AG10803 (cell line): ENCODE measurements at places on chromosomes 1 and 21.

GRCh38 chr1:77487631-77488030 is 194.8 kb downstream of the ZZZ3 start:
- DNase-seq = no peak

GRCh38 chr1:64861611-64862010 is 104.7 kb downstream of the JAK1 start:
- peak; percentile 22 for DNase-seq

DNA sequence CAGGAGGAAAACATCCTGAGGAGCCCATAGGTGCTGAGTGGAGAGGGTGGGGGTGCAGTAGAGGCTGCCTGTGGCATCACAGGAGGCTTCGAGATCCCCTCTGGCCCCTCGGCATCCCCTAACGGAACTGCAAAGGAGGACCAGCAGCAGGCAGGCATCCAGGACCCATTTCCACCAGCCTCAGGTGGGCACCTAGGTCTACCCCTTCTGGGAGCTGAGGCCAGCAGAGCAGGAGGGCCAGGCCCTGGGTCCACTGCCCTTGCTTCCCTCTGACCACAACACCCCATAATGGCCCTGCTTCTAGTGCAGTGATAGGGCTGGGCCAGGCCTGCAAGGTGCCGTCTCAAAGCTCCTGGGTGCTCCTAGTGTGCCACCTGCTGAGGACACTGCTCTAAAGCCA is 723.0 kb downstream of the PTPRU start:
- no peak for DNase-seq

- peak; percentile 42 for DNase-seq
Measured at GRCh38 chr1:89552471-89553081, 27.9 kb downstream of the LRRC8B start.
